ENCODE measurements at places on chromosomes 11 and 22.

- peaks cover 72% of the 10 kb centered on the region for H3K4me1 ChIP-seq
- DNase-seq = peak; percentile 77
- H3K27ac ChIP-seq = peak overlapping the region; percentile 72
- H3K36me3 ChIP-seq = peaks cover 18% of the 10 kb centered on the region
- no peaks in the 10 kb centered on the region for H3K27me3 ChIP-seq
Measured at GRCh38 chr22:38267086-38267485, 5.7 kb downstream of the TMEM184B start.

GRCh38 chr11:94424011-94424410 lies 22.8 kb upstream of the GPR83 start:
- H3K4me1 ChIP-seq = no peaks in the 10 kb centered on the region
- H3K4me3 ChIP-seq = no peak overlapping the region
- DNase-seq = no peak
- peaks cover 51% of the 10 kb centered on the region for H3K36me3 ChIP-seq

DNA sequence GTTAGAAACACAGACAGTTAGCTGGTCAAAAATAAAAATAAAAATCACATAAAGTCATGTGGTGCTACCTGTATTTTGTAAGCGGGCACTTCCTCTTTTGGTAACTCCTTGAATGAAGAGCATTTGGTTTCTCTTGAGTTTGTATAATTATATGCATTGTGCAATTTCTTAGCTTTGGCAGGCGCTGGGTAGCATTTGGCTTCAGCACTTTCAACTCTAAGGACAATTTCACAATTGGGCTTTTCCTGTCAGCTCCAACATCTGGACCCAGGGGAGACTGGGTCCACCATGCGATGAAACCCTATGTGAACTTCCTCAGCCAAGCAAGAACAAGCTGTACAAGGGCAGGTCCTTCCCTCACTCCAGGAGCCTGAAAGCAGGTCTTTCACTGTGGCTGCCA lies 169.1 kb downstream of the RRAS2 start:
- H3K4me1 ChIP-seq = no peaks in the 10 kb centered on the region
- no peak overlapping the region for H3K4me3 ChIP-seq
- H3K27me3 ChIP-seq = no peaks in the 10 kb centered on the region
- DNase-seq = no peak
- H3K27ac ChIP-seq = no peak overlapping the region

- no peaks in the 10 kb centered on the region for H3K27me3 ChIP-seq
- H3K36me3 ChIP-seq = peaks cover 16% of the 10 kb centered on the region
- H3K4me3 ChIP-seq = peak overlapping the region; percentile 88
- peaks cover 21% of the 10 kb centered on the region for H3K4me1 ChIP-seq
- no peak overlapping the region for H3K27ac ChIP-seq
Measured at GRCh38 chr11:64925536-64926436, 1.3 kb downstream of the PPP2R5B start.

- H3K4me1 ChIP-seq = peaks cover 13% of the 10 kb centered on the region
- H3K27me3 ChIP-seq = peaks cover 47% of the 10 kb centered on the region
Measured at GRCh38 chr11:7673724-7674434, 579 bp upstream of the CYB5R2 start.

- no peak for DNase-seq
- H3K4me3 ChIP-seq = no peak overlapping the region
- H3K27me3 ChIP-seq = no peaks in the 10 kb centered on the region
- H3K4me1 ChIP-seq = no peaks in the 10 kb centered on the region
- no peaks in the 10 kb centered on the region for H3K36me3 ChIP-seq
- no peak overlapping the region for H3K27ac ChIP-seq
Measured at GRCh38 chr11:31636983-31637382, 127.4 kb downstream of the ELP4 start.

DNA sequence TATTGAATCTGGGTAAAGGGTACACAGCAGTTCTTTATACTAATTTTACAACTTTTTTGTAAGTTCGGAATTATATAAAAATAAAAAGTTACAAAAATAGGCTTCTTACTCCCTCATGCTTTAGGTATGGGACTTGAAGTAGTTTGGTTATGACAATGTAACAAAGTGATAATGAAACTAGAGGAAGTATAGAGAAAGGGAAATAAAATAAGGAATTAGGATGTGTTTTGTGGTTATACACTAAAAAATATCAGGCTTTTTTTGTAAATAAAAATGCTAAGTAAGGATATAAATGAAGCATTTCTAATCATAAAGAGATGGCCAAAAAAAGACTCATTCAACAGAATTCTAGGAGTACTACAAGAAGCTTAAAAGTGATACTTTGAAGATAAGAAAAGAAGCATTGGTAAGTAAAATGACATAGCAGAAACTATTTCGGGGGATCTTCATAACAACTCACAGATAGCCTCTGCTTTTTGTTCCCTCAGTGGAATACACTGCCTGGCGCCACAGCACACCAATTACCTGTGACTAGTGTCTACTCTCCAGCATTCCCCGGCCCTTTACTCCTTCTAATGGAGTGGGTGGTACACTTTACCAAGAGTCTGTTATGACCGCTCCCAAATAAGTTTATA lies 322.7 kb upstream of the PITPNB start:
- peaks cover 29% of the 10 kb centered on the region for H3K27me3 ChIP-seq
- no peaks in the 10 kb centered on the region for H3K4me1 ChIP-seq
- no peak overlapping the region for H3K4me3 ChIP-seq

DNA sequence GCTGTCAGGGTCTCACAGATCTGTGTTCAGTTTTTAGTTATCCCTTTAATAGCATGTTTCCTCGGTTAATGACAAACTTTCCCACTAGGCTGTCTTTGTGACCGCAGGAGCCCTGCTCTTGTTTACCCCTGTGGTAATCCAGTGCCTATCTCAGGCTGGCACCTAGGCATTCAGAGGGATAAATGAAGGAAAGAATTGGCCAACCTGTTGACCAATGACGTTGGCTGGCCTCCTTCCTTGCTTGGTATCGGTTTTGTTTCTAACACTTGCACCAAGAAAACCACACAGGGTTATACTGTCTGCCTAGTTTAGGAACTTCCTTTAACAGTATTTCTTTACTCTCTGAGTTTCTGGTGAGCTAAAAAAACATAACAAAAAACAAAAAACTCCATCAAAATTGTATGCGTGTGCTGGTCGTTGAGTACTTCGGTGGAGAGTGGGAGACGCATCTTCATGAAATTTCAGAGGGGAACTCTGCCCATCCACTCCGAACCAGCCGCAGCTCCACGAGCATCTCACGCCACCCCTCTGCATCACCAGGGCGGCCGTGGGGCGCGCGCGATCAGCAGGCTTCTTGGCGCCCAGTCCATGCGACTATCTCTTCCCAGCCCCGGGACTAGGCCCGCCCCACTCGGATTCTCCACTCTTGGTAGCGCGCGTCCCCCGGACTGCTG lies 563 bp upstream of the ENDOD1 start:
- peaks cover 68% of the 10 kb centered on the region for H3K4me1 ChIP-seq
- no peaks in the 10 kb centered on the region for H3K27me3 ChIP-seq
- H3K4me3 ChIP-seq = peak overlapping the region; percentile 84
- peaks cover 6% of the 10 kb centered on the region for H3K36me3 ChIP-seq
- DNase-seq = peak; percentile 49

- H3K27ac ChIP-seq = no peak overlapping the region
- H3K4me1 ChIP-seq = no peaks in the 10 kb centered on the region
- no peaks in the 10 kb centered on the region for H3K36me3 ChIP-seq
- H3K27me3 ChIP-seq = peaks cover 13% of the 10 kb centered on the region
- no peak overlapping the region for H3K4me3 ChIP-seq
Measured at GRCh38 chr11:134564472-134565200, 152.6 kb upstream of the B3GAT1 start.

GRCh38 chr22:19795617-19796008 lies 35.0 kb downstream of the TBX1 start:
- no peak for DNase-seq
- no peak overlapping the region for H3K27ac ChIP-seq
- H3K4me1 ChIP-seq = no peaks in the 10 kb centered on the region

DNA sequence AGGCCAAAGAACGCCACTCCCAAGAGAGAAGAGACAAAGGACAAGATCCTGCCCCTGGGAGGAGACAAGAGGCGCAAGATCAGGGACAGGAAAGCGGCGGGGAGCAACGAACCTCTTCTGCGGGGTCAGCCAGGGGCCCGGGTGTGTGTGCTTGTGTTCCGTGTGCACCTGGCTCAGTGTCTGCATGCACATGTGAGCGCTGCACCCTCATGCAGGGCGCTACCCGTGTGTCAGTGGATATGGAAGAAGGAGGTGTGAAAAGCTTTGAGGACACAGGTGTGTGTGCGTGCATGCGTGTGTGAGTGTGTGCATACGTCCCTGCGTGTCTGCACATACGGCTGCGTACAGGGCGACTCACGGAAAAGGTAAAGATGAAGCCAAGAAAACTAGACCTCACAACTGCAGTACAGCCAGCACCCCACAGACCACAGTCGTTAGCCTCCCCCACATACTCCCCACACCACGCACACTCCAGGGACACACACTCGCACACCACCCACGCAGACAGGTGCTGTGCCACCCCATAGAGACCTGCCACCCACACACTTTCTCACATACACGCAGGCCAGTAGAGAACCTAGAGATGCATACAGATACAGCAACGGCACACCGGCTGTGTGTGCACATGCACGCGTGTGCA lies 11.0 kb upstream of the IGSF9B start:
- DNase-seq = no peak
- H3K27ac ChIP-seq = peak overlapping the region; percentile 50
- peak overlapping the region; percentile 79 for H3K4me3 ChIP-seq
- H3K4me1 ChIP-seq = peaks cover 12% of the 10 kb centered on the region
- H3K36me3 ChIP-seq = no peaks in the 10 kb centered on the region
- H3K27me3 ChIP-seq = peaks cover 36% of the 10 kb centered on the region

All from activated CD4-positive, alpha-beta memory T cell treated with anti-CD3 and anti-CD28 coated beads, Interleukin-2, amount 10 ng/mL, durations not matched to agents 7 days and 5 days (primary cell).